ENCODE measurements at places on chromosomes 2 and 18.
A peak's percentile ranks its signal among the peaks of the same experiment; 100 is the strongest.

DNA sequence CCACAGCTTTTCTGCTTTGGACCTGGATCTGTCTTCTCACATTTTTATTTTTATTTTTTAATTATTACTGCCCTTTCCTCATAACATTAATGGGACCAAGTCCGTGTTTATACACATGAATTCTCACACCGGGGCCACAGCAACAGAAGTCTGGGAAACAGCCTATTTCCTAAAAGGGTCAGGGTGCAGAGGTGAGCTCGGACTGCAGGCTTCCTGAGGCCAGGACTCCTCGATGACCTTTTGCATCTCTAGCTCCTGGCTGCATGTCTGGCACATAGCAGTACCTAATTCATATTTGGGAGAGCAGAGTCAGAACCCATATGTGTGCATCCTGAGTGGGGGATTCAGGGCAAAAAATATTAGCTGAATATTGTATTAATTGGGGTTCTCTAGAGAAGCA is 9.6 kb upstream of the RAB31 start:
- no peak for DNase-seq

DNA sequence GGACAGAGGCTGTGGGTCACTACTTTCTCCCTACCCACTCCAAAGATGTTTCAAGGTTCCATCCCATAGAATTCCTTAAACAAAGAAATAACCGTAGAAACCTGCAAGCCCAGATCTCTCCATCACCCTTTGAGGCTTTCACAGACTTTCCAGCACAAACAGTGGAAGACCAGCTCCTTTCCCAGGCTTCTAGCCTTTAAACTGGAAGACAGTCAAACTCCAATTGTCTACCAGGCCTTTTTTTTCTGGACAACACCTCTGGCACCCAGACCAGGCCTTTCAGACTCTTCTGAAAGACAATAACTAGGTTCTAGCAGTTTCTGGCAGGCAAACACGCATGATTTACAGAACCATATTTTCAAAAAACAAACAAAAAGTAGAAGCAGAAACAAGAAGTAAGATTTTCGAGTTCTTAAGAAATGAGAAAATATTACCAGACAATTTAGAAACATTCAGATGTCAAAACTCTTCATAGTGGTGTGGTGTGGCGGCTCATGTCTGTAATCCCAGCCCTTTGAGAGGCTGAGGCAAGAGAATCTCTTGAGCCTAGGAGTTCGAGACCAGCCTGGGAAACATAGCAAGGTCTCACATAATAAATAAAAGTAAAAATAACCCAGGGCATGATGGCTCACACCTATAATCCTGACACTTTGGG is 106.8 kb upstream of the MSH2 start:
- no peak for DNase-seq

- DNase-seq = no peak
These were observed 180.1 kb downstream of the CAPN13 start for GRCh38 chr2:30627151-30627550.

DNA sequence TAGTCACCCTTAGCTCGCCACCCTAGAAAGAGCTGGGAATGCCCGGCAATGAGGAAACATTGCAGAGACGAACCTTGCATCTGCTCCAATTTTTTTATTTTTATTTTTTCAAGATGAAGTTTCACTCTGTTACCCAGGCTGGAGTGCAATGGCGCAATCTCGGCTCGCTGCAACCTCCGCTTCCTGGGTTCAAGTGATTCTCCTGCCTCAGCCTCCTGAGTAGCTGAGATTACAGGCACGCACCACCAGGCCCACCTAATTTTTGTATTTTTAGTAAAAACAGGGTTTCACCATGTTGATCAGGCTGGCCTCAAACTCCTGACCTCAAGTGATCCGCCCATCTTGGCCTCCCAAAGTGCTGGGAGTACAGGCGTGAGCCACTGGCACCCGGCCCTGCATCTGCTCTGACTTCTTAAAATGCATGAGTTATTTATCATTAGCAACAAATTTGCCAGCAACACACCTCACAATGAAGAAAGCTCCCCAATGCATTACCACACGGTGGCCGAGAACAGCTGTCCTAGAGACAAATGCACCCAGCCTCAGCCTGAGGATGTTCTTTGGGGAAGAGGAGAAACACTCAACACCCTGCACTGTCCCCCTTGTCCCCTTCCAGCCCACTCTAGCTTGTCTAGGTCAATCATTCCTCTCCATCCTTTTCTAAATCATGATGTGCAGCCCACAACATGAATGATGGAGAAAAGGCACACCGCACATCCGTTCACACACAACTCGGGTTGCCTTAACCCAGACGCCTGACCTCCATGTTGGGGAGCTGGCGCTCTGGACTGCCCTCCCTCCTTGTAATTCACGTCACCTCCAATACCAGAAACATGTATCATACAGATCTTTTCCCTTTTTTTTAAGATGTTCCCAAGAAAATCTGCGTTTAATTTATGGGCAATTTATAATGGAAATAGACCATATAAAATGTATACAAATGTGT is 46.9 kb downstream of the TTC32 start:
- no peak for DNase-seq

GRCh38 chr2:42493468-42494354 is at the start of gene KCNG3:
TSS of gene KCNG3 (minus strand) at chr2:42493982. CDS start at chr2:42493501, 481 bp downstream.
- DNase-seq = peak; percentile 67

DNA sequence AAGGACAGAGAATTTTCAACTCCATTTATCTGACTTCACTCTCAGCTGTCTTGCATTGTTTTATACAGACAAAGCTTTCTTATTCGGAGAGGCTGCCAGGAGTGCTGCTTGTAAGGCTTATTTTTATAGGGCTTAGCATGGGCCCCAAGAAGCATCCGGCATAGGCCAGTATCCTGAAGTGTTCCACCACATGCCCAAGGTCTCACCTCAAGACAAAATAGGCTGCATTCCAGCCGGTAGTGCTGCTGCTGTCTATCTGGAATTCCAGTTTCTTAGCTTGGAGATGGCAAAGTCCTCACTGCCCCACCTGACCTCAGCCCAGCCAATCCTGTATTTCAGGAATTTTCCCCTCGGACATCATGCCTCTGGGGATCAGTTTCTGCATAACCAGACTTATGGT is 47.6 kb upstream of the MCFD2 start:
- no peak for DNase-seq

- no peak for DNase-seq
These were observed 9.7 kb downstream of the LMAN2L start for GRCh38 chr2:96730212-96730611.

GRCh38 chr2:68367953-68368653 is 3.0 kb downstream of the PLEK start:
- DNase-seq = no peak

DNA sequence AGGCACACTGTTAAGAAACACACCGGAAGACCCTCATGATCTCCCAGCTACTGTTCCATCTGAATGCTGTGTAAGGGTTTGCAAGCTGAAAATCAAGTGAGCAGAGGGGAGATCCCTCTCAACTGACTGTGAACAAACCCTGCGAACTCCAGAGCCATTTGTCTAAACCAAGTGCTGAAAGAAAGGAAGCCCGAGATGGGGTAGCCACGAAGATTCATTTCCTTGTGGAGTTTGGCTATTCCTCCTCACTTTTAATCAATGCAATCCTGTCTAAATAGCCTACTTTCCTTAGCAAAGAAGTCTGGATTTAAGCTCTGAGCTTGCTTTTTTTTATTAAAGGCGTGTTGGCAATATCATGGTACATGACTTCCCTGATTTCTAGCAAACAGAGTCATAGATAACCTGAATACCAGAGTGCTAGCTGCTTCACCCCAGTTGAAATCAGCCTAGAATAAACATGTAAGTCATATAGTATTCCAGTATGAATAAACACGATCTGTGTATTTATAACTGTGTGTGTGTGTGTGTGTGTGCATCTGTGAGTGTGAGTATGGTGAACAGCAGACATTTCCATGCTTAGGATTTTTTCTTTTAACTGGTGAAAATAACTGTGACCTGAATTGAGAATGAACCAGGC is 365.2 kb downstream of the ZNF521 start:
- no peak for DNase-seq

DNA sequence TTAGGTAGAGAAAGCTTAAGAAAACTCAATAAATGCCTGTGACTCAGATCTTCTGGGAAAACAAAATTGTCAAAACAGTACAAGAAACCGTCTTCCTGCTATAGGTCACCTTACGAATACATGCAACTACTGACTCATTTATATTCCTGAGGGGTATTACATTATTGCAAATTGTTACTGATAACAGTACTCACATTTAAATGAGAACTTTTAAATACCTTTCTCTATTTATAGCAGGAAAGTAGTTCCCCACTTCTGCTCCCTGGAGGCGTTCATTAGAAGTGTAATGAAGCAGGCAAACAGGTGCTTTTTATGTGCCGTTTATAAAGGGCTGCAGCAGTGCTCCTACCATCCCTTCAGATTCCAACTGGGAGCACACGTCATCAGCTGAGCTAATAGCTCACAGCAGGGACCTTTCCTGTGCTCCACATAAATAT is 65.1 kb upstream of the RPRM start:
- DNase-seq = no peak

DNA sequence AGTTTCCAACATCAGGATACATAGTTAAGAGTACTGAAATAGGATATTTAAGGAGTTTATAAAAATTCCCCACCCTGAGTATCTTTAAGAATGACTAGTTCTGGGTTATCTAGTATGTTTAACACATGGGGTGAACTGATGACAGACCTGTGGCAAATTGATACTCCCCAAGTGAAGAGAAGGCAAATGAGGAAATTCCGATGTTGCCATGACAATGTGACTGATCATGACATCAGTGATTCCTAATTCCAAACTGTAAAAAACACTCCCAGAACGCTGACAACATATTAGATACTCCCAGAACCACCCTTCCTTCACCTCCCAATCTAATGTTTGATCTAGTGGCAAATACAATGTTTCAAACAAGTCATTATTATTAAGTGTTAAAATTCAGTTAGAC is 77.6 kb downstream of the RBMS1 start:
- no peak for DNase-seq

DNA sequence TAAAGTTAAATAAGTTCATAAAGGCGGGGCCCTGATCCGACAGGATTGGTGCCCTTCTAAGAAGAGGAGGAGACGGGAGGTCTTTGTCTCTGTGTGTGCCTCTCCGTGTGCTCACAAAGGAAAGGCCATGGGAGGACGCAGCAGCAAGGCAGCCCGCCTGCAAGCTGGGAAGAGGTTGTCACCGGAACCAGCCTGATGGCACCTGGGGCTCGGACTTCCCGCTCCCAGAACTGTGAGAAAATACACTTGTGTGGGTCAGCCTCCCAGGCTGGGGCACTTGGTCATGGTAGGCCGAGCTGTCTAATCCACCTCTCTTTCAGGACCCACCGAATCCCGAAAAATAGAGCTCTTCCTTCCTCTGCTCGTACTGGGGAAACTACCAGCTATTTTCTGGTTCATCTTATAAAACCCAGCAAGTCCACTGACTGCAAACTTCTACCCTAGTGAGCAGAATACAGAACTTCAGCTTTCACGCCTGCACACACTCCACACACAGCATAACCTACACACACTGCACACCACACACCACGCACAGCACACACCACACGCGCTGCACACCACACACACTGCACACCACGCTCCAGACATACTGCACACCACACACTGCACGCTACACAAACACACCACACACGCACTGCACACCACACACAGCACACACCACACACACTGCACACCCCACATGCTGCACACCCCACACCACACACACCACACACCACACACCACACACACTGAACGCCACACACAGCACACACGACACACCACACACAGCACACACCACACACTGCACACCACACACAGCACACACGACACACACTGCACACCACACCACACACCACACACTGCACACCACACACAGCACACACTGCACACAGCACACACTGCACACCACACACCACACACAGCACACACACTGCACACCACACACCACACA is 58.1 kb downstream of the ASB1 start:
- DNase-seq = peak; percentile 5

GRCh38 chr2:78585871-78586270 is 439.6 kb upstream of the REG3G start:
- no peak for DNase-seq

DNA sequence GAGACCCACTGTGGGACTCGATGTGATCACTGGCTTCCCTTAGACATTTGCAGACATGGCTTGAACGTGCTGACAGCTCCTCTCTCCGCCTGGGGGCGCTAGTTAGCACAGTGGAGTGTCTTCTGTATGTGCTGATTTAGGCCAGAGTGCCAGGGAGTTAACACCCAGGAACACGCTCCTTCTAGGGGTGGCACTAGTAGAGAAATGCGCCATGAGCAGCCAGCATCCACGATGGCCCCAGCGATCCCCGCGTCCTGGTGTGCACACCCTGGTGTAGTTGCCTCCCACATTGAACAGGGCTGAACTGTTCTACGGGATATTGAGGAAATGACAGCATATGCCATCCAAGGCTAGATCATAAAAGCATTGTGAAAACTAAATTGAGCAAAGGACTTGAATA is 11.4 kb upstream of the NMUR1 start:
- no peak for DNase-seq

DNA sequence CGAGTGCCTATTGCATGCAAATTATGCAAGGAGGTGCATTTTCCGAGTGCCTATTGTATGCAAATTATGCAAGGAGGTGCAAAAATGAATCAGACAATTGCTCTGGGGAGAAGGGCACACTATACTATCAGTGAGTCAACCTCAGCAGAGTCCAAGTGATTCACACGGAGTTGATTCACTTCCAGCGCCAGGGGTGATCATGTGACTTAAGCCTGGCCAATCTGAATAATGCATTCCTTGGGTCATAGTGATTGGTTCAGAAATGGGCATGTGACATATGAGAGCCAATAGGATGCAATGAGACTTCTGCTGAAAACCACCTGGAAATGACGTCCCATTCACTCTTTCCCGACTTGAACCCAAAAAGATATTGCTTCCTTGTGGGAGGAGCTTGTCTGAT is 152.2 kb downstream of the DAW1 start:
- DNase-seq = no peak

GRCh38 chr2:43846140-43846793 is 7.5 kb downstream of the ABCG8 start:
- DNase-seq = no peak

DNA sequence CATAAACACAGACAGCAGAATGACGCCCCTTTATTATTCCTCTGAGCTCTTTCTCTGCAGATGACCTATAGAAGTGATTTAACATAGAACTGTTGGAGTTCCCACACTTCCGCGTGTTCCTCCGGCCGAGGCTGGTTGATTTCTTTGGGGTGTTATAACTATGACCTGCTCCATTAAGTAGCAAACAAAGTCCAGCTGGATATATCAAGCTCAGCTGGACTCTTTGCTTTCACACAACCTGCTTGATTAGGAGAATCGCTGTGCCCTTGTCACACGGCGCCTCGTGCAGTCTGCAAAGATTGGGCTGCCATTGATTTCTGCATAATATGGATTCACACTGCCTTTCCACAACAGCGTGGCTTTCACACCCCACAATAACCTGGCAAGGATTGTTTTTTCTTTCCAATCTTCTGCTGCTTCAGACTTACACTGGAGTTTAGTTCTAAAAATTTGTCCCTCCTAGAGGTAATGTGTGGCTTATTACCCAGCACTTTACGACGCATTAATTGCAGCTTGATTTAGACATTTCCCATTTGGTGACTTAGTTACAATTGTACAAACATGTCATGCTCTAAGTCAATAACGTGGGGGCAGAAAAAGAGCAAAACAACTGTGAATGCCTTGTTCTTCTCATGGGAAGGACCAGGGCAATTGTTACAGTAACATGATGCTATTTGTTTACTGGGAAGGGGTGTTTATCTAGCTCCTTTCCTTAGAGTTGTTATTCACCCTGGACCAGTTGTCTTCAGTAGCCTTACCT is 485.7 kb downstream of the TXNL1 start:
- no peak for DNase-seq
